Cerebellar nuclear complex (tissue), 1 donor: ENCODE measurements at places on chromosomes 2 and 18.

DNA sequence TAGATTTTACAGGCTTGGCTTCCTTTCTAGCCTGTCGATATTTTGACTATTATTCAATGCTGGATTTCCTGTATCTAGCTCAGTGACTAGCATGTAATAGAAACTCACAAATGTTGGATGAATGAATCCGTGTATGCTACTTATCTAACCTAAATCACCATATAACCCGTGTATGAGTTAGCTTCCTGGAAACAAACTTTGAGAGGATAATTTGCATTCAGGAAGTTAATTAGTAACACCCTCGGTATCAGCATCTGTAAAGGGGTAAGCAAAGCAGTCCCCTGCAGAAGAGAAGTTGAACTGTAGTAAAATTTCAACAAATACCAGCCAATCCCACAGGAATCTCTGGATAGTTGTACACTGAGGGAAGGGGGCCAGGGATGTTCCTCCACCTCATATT lies 269.4 kb upstream of the LRATD1 start:
- no peak for DNase-seq

DNA sequence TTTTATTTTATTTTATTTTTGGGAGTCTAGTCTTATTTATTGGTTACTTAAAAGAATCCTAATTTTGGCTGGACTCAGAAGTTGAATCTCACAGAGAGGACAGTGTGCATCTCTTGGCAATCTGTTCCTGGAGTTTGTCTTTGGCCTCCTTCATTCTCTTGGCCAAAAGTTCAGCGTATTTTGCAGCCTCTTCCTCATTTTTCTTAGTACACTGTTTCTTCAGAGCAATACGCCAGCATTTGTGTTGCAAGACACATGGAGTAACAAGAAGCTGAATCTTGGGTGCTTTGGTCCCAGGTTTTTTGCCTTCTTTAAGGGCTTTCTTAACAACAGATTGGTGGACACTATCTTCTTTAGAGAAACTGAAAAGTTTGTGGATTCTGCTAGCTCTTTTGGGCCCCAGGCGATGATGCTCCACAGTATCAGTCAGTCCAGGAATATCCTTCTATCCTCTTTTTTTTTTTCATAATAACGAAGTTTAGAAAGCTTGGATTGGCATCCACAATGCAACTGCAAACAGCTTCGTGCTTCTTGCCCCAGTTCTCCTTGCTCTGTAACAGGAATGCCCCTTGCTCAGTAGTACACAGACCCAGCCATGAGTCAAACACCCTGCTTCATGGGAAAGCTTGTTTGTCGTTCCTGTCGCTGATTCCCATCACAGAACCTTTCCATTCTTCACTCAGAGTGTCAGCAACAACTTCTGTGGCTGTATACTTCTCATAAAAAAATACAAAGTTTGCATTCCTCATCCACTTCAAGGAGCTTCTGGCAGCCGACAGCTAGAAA lies 34.8 kb upstream of the RFX8 start:
- no peak for DNase-seq

DNA sequence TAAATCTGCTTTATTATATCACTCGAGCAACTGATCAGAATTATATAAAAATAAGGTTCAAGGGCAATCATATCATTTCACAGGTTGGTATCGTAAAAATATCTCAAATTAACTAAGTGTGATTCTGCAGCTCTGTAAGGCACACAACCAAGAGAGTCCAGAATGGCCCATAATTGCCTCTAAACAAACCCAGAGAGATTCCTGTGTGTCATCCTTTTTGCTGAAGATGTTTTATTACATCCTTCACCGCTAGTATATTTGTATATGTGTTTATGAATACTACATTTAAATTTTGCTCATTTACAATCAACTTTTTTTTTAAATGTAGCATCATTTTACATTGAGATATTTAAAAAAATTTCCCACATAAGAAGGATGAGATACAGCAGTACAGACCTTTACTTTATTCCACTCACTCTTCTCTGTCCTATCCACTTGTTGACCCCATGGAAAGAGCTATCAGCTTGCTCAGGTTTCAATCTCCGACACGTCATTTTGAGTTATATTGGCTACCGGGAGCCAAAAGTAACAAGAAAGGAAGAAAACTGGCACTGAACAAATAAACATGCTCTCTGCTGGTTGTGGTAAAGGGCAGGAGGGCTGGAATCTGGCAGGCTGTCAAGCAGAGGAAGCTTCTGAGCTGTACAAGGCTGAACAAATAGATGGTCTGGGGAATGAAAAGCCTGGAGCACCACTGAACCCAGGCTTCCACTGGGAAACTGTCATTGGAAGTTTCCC lies 23.1 kb downstream of the PLA2R1 start:
- DNase-seq, result no peak

DNA sequence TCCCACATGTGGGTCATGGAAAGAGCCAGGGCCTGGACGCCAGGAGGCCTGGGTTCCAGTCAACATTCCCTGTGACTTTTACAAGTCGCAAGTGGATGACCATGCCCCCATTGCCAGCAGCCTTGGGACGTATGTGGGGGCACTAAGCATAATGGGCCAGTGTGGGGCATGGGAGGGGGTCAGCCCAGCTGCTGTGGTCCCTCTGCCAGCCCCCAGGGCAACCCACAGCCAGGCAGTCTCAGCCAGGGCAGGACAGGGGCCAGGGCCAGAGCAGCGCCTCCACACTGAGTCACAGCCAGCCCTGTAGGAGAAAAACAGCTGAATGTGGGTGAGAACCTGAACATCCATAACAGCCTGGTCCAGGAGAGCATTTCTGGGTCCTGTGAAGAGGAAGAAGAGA lies 173.2 kb downstream of the GFPT1 start:
- DNase-seq, result no peak

GRCh38 chr18:13647761-13648160 lies 78.6 kb downstream of the FAM210A start:
- DNase-seq, result no peak

- DNase-seq, result no peak
Observed at GRCh38 chr2:36468463-36469105, 113.0 kb downstream of the CRIM1 start.

GRCh38 chr2:112317303-112318158 lies 42.1 kb downstream of the ZC3H6 start:
- no peak for DNase-seq

- no peak for DNase-seq
Observed at GRCh38 chr2:119440501-119440870, 8.8 kb downstream of the TMEM37 start.

GRCh38 chr18:14922965-14923565 lies 175.1 kb downstream of the ANKRD30B start:
- DNase-seq, result no peak

DNA sequence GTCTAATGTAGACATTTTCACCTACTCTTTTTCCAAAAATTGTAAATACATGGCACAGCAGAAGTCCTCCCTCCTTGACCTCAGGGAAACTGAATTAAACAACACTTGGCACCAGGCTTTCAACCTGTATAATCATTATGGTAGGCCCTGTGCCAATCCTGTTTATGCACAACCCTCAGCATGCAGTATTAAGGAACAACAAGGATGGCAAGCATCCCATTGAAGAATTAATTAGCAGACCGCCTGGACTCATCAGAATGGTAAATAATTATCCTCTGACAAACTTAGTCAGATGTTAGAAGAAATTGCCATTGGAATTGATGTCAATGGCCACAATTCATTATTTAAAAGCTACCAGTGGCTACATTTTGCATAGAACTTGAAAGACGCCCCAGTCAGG lies 66.3 kb upstream of the GALNT5 start:
- DNase-seq, result no peak

DNA sequence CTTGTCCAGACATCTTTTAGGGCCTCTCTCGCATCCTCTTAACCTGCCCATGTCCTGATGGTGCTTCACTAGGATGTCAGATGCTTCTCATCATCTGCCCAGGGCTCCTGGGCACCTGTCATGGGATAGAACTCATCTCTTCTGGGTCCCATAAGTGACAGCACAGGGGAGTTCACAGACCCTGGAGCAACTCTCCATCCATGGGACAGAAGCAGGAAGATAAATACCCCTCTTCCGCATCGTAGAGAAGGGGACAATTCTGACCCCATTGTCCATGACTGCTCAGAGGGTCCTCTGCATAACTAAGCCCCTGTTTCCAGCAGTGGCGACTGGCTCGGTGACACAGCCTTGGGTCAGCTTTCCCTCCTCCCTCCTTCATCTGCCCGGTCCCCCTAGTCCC lies 82.3 kb downstream of the TWIST2 start:
- DNase-seq, result no peak
